ENCODE measurements at places on chromosomes 3 and 15.

DNA sequence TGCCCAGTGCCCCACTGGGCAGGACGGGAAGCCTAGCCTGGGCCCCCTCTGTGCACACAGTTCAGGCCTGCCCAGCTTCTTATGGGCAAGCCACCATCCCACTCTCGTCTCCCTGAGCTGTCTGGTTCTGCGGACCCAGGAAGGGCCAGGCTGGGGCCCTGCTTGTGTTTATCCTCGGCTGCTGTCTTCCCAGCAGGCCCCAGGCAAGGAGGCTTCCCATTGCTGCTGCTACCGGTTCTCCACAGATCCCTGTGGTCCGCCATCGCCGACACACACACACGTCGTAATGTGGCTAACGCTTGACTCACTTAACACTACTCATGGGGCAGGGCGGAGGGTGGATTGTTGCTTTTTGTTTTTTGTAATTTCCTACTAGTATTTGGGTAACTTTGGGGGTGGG, 52.4 kb upstream of the SLC6A1 start:
- DNase-seq: no peak

- no peak for DNase-seq
Measured at GRCh38 chr15:88625943-88626741, 5.0 kb downstream of the AEN start.

GRCh38 chr3:194537732-194538247, 51.0 kb upstream of the ATP13A3 start:
- no peak for DNase-seq

- DNase-seq: peak; percentile 26
Measured at GRCh38 chr3:158672215-158673176, at the start of gene LXN. Gene LXN, minus strand, starts transcription at chr3:158672648. Its CDS starts 170 bp downstream, at chr3:158672478.

DNA sequence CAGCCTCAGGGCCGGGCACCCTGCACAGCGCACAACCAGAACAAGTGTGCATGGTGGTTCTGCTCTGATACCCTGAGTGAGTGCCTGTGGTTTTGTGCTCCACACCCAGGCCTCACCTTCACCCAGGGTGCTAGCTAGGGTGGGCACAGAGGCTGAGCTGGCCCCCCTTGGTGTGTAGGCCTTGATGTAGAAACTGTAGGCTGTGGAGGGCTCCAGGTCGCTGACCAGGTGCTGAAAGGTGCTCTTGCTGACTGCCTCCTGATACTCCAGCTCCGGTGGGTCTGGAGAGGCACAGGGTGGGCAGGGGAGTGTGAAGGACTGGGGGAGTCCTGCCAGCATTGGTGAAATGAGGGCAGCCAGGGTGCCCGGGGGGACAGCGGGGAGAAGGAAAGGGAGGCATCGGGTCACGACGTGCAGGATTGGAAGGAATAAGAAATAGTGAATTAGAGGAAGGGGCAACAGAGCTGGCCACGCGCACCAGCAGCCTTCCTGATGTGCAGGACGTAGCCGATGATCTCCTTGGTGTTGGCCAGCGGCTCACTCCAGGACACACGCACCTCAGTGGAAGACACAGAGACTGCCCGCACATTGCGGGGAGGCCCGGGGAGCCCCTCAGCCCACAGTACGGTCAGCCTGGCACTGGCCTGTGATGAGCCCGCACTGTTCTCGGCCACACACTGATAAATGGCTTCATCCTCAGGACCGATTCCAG, 26.6 kb downstream of the RNU5B-1 start:
- DNase-seq: no peak

DNA sequence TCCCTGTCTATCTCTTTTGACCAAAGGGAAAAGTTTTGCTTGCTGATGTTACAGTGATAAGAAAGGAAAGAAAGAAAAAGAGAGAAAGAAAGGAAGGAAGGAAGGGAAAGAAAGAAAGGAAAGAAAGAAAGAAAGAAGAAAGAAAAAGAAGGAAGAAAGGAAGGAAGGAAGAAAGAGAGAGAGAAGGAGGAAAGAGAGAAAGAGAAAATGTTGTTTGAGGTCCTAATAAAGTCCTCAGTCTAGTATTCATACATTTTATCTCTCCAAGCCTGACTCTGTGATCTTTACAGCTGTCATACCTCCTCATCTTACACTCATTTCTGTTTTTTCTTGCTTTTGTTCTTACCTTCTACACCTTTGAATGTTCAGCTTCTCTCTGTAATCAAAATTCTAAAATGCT, 111.4 kb upstream of the MBNL1 start:
- no peak for DNase-seq

DNA sequence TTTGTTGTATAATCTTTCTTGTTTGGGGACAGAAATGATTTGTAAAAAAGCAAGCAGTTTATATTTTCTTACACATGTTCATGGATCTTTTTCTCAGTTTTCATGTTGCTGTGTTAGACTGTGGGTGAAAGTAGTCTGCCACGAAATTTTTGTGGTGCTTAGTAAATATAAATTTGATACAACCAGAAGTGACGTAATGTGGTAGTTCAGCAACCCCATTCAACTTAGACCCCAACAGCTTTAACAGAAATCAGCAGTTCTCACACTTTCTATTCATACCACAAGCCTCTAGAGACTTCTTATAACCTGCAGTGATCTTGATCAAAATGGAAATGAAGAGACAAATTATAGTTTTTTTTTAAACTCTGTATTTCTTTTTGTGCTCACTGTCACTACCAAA, 120.2 kb upstream of the IGSF10 start:
- DNase-seq: no peak

- DNase-seq: no peak
Measured at GRCh38 chr15:66703540-66703941, 1.5 kb downstream of the SMAD6 start.

DNA sequence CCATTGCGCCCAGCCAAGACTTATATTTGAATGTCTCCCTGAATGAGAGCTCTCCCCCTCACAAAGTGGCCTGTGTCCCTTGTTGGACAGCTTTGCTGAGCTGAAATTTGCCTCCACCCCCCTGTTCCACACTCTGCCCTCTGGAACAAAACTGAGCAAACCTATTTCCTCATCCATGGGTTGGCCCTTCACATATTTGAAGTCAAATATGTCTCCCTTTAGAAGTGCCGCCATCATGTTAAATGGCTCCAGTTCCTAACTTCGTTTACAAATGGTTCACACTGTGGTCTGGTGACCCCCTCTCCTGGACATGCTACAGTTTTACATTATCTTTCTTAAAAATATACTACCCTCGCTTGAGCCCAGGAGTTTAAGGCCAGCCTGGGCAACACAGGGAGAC, 4.6 kb downstream of the PLIN1 start:
- no peak for DNase-seq

GRCh38 chr3:185532901-185533300, 19.5 kb downstream of the LIPH start:
- DNase-seq: no peak

- no peak for DNase-seq
Measured at GRCh38 chr3:102745881-102746280, 311.1 kb downstream of the ZPLD1 start.

- DNase-seq: no peak
Measured at GRCh38 chr3:32973982-32974381, 22.5 kb downstream of the CCR4 start.

DNA sequence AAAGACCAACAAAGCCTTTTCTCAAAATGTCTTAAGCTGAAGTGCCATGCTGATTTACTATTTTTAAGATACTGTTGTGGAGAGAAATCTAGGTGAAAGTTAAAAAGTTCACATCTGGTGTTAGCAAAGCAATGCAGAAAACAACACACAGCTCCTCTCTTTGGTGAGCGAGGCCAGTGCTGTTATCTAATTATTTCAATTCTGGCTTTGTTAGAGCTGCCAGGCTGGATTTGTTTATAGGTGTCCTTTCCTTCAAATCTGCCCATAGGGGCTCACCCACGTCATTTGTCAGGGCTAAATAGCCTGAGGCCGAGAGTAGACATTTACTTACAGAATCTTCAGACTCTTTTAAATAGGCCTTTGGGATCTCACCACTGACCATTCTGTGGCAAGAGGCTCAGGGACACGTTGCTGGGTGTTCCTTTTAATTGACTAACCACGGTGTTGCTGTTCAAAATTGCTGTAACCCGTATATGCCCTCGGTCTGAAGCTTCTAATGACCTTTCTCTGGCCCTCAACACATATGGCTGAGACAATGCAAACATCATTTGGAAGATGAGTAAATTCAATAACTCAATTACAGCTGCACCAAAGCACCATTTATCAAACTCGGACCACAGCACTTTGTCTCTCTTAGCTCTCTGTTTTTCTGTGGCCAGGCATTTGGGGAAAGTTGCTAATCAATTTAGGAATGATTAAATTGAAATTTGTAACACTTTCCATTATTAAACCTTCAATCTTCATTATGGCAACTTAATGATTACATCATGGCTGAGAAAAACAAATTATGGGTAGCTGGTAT, 152.6 kb downstream of the PDZRN3 start:
- DNase-seq: no peak

GRCh38 chr3:187531831-187532230, 138.4 kb downstream of the SST start:
- no peak for DNase-seq

Measured in NCI-H2171 treated with DMSO at 0.1 percent for 48 hours (cell line).